ENCODE measurements at places on chromosomes 16 and 17.

- DNase-seq, result no peak
Observed at GRCh38 chr16:72210072-72210471, 38.1 kb upstream of the PMFBP1 start.

DNA sequence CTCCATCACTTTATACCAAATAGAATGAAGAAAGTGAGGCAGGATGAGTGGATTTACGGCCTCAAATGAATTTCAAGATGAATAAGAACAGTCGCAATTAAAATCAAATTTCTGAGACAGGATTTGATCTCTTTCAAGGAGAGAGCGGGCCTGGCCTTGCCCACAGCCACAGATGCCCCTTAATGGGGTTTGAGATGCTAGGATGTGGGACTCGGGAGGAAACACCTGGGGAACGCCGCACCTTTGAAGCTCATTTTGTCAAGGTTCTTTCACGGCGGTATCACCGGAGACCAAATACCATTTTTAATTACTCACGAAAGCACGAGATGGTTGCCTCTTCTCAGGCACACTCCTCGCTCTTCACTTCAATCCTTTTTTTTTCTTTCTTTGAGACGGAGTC, 178.1 kb upstream of the SDK2 start:
- DNase-seq, result no peak

DNA sequence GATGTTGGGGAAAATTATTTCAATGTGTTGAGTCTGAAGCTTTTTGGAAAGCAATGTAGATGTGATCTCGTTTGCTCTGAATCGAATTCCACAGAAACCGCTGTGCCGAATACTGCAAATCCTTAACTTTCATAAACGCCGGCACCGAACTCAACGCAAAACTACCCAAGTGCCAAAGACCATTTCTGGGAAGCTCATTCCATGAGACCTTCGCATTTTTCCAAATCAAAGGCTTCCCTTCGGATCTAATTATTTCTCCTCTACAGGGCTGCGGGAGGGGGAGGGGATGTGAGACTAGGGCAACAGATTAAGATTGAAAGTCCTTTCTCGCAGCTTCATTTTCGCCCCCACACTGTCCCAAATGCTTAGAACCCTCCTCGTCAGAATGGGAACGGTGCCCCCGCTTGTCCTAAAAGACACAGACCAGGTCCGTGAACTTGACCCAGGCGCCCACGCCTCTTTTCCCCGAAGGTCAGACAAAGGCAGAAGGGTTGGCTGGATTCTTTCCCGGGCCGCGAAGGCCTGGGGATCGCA, 4.0 kb downstream of the PRAC1 start:
- DNase-seq, result no peak

DNA sequence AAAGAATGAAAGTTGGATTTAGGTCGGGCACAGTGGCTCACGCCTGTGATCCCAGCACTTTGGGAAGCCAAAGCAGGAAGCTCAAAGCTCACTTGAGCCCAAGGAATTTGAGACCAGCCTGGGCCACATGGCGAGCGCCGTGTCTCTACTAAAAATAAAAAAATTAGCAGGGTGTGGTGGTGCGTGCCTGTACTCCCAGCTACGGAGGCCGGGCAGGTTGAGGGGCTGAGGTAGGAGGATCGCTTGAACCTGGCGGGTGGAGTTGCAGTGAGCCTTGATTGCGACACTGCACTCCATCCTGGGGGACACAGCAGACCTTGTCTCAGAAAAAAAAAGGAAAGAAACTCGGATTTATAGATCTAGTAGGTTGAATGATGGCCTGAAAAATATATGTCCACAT, 37.4 kb upstream of the RPH3AL start:
- no peak for DNase-seq

DNA sequence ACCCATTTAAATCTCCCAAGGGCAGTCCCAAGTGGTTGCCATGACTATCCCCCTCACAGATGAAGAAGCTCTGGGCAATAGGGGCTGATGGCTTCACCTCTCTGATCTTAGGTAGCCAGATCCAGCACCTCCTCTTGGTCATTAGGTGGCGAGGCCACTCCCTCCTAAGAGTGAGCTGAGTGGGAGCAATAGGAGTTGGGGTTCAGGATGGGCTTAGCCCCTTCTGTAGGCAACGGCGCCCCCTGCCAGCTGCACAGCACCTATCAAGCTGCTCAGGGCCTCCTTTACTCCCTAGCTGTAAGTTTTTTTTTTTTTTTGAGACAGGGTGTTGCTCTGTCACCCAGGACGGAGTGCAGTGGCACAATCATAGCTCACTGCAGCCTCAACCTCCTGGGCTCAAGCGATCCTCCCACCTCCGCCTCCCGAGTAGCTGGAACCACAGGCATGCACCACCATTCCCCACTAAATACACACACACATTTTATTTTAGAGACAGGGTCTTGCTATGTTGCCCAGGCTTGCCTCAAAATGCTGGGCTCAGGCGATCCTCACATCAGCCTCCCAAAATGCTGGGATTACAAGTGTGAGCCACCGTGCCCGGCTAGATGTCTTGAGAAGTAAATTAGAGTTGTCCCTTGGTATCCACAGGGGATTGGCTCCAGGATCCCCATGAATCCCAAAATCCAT, 3.5 kb upstream of the RRAD start:
- DNase-seq, result no peak

DNA sequence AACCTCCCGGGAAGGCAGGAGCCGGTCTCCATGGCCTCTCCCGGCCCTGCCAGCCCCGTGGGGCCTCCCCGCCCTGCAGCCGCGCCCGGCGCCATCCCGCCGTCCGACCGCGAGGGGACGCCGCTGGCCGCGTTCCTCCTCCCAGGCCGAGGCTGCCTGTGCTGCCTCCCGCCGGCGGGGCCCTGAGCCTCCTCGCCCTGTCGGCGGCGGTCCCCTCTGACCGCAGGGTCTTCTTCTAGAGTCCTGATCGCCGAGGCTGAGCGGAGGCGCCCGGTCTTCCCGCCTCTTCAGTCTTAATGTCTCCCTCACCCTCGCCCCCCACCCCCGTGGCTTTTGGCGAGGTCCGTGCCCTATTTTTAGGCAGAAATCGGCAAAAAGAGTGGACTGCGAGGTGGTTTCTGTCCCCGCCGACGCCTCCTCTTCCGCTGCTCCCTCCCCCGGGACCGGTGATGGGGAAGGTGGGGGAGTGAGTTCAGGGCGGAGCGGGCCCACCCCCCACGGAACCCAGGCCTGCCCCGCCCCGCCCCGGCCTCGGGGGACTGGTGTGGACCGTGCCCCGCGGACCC, 794 bp upstream of the CPNE7 start:
- DNase-seq, result no peak

- DNase-seq, result no peak
Observed at GRCh38 chr17:36723459-36724025, 122.2 kb downstream of the MRM1 start.

- no peak for DNase-seq
Observed at GRCh38 chr17:74646231-74646630, 22.7 kb upstream of the CD300E start.

GRCh38 chr17:82269138-82269881, 4.2 kb downstream of the CSNK1D start:
- no peak for DNase-seq

DNA sequence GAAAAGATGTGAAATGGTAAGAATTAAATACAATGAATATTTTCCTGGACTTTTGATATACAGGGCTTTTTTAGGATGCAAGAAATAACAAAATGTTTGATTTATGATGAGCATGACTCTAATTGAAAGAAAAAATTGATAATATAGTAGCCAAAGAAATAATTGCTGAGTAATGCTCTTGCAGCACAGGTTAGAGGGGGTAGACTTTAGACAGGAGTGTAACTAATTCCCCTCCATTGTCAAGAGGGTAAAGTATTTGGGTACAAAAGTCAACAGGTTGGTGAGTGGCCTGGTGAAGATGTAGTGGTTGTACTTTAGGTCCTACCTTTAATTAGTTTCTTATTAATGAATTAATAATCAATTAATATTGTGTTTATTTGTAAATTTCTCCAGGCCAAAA, 912.3 kb downstream of the KCNJ2 start:
- DNase-seq, result no peak

DNA sequence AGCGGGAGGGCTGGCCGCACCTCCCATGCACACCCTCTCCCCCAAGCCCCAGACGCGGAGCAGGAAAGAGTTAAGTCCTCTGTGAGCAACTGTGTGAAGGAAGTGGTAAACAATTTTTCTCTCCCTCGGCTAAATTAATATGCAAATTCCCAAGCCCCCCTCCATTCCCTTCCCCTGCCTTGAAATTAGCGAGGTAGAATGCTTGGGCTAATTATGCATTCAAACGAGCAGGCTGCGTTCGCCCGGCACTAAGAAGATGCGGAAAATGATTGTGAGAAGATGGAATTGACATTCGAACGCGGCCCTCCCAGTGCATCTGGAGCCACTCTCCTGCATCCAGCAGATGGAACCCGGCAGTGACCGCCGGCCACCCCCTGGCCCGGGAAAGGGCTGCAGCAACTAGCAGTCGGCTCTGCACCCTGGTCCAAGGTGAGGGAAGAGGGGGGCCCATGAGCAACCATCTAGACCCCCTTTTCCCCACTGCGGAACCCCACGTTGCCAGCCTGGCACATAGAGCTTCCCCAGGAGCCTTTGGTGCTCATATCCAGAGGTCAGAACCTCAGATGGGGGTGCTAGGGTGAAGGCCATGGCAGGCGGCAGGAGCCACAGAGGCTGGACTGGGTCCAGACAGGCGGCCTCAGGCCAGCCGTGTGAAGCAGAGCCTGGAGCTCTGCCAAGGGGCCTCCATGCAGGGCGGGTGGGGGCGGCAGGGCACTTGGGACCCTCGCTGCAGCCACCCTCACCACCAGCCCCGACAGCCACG, 49.1 kb upstream of the ACSF3 start:
- no peak for DNase-seq

Data from AG04449 (cell line).